ENCODE measurements at places on chromosomes 6 and 20.

GRCh38 chr6:88141561-88142296 lies 24.4 kb downstream of the CNR1 start:
- DNase-seq, result no peak

DNA sequence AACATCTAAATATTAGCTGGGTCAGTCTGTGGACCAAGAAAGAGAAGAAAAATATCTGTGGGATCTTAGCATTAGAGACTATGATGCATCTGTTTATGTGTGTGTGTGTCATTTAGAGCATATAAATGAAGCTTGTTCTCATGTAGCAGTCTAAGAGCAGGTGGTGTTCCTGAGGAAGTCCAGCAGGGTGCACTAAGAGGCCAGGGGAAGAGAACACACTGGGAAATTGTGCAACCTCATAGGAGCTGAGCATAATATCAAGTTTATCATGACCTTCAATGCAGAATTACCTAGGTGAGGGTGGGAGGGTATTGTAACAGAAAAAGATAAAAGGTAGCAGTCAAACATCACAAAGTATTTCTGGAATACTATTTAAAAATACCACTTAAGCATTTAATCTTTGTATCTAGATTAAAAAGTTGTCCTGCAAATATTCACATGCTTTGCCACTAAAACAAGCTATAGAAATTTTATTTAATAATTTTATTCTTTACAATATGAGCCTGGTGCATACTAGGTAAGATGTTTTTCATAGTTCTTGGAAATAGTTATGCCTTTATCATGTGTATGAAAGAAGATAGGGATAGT lies 80.5 kb downstream of the SMPDL3A start:
- no peak for DNase-seq

DNA sequence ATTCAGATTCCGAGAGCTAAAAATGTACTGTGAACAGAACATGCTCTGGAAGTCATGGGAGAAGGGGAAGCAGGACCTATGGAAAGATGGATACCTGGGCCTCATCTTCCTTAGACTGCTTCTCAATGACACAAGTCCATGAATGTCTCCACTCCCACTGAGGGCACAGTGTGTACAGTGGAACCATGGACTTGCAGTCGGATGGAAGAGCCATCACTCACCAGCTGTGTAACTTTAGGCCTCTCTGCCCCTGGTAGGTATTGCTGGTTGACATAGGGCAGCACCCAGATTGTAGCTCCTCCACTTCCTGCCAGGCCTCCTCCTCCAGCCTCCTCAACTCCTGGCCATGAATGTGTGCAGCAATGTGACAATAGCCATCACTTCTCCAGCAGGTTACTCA lies 52.5 kb downstream of the MAFB start:
- DNase-seq, result no peak

GRCh38 chr6:147173675-147174308 lies 30.4 kb upstream of the STXBP5 start:
- no peak for DNase-seq

GRCh38 chr6:3432416-3432815 lies 24.4 kb downstream of the SLC22A23 start:
- DNase-seq, result no peak

DNA sequence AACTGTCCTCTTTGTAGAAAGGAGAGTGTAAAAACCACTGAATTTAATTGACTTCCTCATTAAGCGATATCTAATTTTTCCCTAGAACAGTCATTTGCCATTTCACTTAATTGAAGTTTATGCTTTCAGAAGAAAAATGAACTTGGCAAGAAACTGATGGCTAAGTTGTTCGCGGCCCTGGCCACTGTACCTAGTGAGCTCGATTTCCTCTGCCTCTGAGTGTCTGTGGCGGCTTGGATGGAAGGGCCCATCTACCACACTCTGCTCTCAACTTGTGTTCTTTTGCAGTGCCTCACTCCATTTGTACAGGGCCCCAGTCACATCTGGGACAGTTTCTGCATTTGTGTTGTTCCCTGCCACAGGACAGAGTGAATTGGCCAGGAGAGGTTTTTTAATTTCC lies 102.9 kb downstream of the BCAS1 start:
- DNase-seq, result no peak

DNA sequence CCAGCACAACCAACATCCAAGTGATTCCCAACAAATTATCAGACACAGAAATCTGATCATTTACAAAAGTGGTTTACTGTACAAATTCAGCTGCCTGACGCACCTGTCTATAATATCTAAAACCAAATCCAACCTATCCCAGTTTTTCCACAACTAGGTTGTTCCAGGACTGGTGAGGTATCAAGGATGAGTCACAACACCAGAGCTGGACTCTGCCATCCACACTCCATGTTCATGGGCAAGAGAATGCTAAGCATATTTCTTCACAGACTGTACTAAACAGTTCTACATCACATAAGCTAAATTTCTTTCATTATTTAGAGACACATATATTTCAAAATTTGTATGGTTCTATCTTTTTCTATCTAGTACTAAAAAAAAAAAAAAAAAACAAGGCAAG lies 141.6 kb downstream of the BTBD9 start:
- DNase-seq, result no peak

DNA sequence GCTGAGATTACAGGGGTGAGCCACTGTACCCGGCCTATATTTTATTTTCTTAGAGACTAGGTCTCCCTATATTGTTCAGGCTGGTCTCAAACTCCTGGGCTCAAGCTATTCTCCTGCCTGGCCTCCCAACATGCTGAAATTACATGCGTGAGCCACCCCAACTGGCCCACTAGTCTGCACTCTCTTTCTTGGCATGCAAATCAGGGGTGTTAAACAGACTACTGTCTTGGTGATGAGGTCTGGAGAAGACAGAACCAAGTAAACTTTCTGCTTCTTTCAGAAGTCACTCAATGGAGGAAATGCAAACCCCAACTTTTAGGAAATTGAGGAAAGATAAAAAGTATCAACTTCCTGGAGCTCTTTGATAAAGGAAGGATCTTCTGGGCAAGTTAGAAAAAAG lies 8.0 kb upstream of the TUBB2B start:
- DNase-seq, result no peak

GRCh38 chr6:97626671-97627441 lies 343.8 kb upstream of the MMS22L start:
- no peak for DNase-seq

DNA sequence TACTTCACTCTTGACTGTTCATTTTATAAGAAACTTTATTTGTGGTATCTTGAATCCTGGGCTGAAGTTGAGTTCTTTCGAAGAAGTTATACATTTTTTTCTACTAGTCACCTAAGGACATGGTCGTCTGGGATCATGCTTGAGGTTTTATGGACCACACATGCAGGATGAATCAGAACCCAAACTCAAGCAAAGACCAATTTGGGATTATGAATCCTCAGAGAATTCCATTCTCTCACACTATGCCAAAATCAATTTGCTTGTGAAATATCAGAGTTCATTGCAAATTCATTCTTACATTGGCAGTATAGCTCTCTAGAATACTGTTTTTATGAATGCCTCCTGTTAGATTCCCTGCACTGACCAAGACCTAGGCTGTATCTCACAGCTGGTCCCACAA lies 114.3 kb upstream of the HDAC2 start:
- DNase-seq, result no peak

GRCh38 chr6:29828471-29828797 lies 809 bp downstream of the HLA-G start:
- DNase-seq, result no peak

- DNase-seq, result no peak
Measured at GRCh38 chr6:148109732-148110131, 232.9 kb upstream of the SASH1 start.

DNA sequence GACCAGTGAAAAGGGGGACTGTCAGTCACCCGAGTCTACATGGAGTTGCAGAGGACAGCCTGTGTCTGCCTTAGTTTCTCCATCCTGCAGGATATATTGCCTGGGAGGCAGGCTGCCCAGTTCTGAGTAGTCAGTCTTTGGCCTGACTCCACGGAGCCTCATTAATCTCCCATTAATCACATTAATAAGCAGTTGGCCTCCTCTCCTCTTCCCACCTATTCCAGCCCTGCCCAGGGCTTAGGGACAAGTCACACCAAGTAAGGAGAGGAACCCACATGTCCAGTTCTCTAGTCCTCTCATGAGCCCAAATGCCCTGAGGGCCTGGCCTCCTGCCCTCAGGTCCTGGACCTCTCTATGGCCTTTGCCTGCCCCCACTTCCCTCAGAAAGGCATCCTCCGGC lies 1.3 kb upstream of the MUCL3 start:
- DNase-seq, result no peak

DNA sequence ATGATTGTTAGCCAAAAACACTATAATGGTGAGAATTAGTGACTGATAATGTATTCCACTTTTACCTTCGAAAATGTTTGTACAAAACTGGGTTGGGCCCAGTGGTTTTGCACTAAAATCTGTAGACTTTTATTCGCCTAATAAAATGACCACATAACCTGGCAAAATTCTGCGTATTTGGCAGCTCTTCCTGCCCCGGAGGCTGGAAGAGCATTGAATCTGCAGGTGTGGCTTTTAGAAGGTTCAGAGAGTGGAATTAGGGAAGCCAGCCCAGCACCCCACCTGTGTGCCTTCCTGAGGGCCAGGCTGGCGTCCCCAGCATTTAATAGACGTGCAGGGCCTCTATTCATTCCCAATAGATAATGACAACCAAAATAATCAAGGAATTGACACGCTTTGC lies 256.7 kb downstream of the UST start:
- DNase-seq, result no peak

GRCh38 chr20:24582373-24583168 lies 113.1 kb downstream of the SYNDIG1 start:
- no peak for DNase-seq

- no peak for DNase-seq
Measured at GRCh38 chr6:149334201-149334600, 16.7 kb downstream of the TAB2 start.

DNA sequence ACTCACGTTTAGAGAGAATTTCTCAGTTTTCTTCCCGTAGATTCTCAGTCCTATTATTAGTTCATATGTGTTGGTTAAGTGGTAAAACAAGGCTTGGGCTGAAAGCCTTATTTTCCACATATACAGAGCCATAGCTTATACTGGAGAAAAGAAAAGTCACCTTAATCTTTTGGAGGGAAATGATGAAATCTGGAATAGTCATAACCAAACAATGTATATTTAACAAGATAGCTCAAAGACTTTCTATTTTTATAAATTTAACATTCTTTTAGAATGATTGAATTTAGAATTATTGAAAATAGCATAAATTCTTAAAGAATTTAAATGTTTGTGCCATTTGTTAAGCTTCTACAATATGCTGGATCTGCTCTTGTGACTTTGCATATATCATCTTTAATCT lies 85.8 kb downstream of the CDKAL1 start:
- DNase-seq, result no peak

DNA sequence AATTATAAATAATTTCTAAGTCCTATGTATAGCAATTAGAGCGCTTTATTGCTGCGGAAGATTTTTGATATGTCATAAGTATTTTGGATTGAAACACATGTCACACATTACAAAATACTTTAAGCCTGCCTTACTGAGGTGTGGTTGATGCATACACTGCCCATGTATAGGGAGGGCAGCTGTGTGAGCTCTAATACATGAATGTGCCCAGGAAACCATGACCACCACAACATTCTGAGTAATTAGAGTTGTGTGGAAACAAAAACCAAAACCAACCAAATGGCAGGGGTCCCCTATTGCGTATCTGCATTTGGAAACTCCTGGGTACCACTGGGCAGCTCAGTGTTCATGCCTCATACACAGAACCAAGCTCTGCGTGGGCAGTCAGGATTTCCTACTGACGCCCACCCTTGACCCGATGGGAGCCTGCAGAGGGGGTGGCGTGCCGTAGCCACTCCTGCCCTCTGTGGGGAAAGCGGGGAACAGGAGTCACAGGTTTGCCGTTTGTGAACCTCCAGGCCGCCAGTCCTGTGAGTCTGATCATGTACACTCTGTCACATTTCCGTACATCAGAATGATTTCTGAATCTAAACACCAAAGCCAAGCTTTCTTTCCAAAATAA lies 50.9 kb upstream of the PDE10A start:
- no peak for DNase-seq

DNA sequence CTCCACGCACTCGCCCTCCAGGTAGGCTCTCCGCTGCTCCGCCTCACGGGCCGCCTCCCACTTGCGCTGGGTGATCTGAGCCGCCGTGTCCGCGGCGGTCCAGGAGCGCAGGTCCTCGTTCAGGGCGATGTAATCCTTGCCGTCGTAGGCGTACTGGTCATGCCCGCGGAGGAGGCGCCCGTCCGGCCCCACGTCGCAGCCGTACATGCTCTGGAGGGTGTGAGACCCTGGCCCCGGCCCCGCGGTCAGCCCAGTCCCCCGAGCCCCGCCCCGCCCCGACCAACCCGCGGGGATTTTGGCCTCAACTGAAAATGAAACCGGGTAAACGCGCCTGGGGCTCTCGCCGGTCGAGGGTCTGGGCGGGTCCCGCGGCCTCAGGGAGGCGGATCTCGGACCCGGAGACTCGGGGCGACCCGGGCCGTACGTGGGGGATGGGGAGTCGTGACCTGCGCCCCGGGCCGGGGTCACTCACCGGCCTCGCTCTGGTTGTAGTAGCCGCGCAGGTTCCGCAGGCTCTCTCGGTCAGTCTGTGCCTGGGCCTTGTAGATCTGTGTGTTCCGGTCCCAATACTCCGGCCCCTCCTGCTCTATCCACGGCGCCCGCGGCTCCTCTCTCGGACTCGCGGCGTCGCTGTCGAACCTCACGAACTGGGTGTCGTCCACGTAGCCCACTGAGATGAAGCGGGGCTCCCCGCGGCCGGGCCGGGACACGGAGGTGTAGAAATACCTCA lies 598 bp downstream of the HLA-B start:
- no peak for DNase-seq

DNA sequence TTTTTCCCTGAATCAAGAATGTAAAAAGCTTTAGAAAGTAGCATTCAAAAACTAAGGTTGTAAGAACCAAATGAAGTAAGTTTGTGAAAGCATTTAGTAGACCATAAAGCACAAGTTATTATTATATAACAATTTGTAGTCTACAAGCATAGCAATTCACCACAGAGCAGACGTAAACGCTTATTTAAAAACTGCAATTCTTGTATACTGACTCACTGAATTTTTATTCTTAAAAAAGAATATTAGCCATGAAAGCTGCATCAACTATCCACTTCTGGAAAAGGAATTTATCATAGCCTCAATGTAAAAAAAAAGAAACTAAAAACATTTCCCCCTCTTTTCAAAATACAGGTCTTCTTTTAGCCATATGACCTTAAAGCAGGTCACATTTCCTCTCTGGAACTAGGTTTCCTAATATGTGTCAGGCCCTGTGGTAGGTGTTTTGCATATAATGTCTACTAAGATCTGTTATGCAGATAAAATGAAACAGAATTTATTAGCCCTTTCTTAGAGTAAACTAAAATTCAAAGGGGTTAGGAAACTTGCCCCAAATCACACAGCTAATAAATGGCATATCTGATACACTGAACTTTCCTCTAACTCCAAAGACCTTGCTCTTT lies 2.1 kb downstream of the MAP3K7 start:
- DNase-seq, result no peak
